Activated CD8-positive, alpha-beta memory T cell treated with anti-CD3 and anti-CD28 coated beads for 48 hours (primary cell): ENCODE measurements at places on chromosomes 1 and 21.

DNA sequence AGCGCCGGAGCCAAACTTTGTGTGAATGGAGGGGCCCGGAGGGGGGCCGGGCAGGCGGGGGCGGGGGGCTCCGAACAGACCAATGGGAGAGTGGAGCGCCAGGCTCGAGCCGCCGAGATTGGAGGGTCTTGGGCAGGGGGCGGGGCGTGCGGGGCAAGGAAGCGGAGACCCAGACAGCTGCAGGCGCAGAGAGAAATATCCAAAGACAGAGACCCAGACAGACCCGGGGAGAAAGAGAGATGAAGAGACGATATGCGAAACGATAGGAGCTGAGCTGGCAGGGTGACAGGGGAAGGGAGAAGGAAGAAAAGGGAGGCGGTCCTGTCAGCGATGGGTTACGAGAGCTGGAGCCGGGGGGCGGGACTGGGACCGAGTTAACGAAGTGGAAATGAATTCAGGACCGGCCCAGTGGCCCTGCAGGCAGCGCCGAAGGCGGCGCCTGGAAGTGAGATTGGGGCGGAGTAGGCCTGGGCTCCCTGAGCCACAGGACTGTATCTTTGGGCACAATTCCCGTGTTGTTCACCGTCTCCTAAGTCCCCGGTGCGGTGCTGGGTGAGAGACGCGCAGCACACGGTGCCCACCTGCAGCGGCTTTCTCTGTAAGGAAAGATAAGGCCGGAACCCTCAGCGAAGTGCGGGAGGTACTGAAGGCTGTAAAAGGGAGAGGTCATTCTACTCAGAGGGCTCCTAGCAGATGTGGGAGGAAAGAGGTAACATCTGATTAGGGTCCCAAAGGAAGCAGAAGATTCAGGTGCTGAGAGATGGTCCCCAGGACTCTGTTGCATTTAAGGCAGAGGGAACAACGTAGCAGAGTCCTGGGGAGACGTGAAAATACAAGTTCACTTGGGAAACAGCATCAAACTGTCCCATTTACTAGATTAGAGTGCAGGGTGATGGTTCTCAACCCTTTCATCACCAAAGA, 543 bp upstream of the KCNJ10 start:
- peak; percentile 26 for DNase-seq

GRCh38 chr1:87869567-87869966, 540.9 kb downstream of the LMO4 start:
- no peak for DNase-seq

- DNase-seq, result no peak
These were observed 21.6 kb upstream of the TRABD2B start for GRCh38 chr1:48018799-48019198.

- no peak for DNase-seq
These were observed 531.9 kb downstream of the PTPRC start for GRCh38 chr1:199170711-199171110.

- DNase-seq, result no peak
These were observed 31.4 kb downstream of the OLFM3 start for GRCh38 chr1:101965341-101965740.

- no peak for DNase-seq
These were observed 28.9 kb downstream of the PBX1 start for GRCh38 chr1:164587617-164588501.

- no peak for DNase-seq
These were observed 1.1 kb upstream of the FNDC10 start for GRCh38 chr1:1600861-1601563.

DNA sequence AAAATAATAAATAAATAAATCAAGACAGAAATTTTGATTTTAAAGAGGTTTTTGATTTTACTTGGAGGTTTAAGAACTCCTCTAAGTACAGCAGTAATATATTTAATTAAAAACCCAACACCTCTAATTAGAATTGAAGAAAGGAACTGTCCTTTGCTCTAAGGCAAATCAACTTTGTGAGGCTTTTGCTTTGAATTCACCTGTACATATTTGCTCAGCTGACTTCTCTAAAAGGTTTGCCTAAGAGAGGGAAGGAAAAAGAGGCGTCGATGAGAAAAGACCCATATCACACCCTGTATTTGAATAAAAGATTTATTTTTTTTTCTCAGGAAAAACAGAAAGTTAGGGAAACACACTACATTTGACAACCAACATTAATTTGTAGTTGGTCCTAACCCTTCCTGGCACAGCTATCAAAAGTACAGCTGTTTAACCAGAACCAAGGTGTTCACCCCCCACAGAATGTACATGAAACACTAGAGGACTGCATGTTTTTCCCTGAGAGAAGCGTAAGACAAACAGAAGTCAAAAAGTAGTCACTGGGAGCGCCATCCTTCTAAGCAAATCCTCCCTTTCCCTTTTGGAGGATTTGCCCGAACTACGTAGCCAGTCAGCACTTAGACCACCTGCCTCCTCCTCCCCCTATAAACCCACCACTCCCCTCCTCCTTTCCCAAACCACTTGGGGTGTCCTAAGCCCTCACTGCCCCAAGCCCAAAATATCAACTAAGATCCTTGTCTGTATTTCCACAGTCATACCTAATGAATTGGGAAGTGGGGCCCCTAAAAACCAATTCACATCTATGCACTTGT, 4.9 kb downstream of the MCL1 start:
- no peak for DNase-seq

GRCh38 chr1:52189898-52190480, 48.1 kb downstream of the ZFYVE9 start:
- no peak for DNase-seq

- no peak for DNase-seq
These were observed 13.7 kb downstream of the PPP1R12B start for GRCh38 chr1:202362212-202362611.

DNA sequence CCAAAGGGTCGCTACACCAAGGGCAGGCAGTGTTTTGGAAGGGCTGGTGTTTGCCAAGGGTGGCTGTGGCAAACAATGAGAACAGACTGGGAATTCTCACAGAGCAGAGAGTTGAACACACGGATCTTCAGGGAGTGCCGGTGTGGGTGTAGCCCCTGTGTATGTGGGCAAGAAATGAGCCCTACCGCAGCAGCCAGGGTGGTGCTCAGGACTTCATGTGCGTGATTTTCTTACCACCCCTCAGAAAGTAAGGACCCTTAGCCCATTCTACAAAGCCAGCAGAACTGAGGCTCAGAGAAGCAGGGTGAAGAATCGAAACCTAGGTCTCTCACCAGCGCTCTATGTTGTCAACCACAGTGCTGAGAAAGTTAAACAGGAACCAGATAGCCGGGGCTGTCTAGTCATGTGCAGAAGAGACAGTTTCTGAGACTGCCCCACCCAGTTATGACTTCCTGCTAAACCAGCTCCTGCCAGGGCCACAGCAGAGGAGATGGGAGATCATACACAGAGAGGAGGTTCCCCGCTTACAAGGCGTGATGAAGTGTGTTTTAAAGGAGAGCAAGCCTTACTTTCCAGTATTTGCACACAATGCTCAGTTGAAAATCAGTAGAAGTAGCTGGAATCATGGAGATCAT, 21.9 kb upstream of the MORC3 start:
- DNase-seq, result peak; percentile 42

- DNase-seq, result no peak
These were observed 101.5 kb downstream of the SCCPDH start for GRCh38 chr1:246825557-246826175.

DNA sequence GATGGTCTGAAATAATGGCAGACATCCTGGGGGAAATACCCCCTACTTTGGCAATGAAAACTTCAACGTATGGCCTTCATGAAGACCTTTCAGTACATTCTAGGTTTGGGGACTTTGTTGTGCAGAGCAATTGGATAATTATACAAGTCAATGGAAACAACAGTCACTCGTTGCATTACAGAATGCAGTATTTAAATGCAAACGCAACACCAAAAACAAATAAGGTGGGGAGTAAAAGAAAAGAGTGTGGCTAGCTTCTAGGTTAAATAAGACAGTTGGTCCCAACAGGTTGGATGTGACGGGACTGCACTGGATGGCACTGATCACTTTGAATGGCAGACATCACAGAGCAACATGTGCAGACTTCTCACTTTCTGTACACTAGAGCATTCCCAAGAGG, 358.3 kb upstream of the GREM2 start:
- DNase-seq, result no peak

DNA sequence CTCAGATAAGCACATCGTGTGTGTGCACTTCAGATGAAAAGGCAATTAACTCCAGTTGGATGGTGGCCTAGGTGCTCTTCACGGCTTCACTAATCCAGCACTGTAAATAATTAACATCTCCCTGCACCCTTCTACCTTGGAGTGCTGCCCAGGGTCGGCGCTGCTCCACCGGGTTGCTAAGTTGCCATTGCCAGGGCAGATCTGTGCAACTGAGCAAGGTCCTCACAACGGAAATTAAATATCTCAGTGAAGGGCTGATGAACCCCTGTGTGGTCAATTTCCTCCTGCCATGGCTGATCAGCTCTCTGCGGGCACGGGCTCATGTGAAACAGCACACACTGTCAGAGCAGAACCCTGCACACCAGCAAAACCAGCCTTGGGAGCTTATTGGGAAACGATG, 63.2 kb downstream of the SYDE2 start:
- DNase-seq, result no peak

- DNase-seq, result no peak
These were observed 258.3 kb upstream of the ADAMTS5 start for GRCh38 chr21:27225151-27225550.

DNA sequence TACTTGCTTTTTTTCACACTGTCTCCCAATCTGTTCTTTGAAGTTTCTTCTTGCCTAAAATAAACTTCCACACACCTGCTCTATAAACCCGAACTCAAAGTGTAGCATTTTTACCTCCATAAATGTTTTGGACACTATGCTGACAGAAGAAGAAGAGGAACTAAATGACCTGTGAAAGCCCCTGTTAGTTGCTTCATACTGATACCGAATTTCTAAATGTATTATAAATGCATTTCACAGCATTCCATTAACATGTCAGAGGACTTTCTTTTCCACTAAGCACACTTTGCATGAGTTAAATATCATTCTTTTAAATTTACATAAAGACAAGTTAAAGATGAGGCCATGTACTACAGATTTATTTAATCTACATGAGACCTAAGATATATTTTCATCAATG, 281.0 kb downstream of the SMYD3 start:
- DNase-seq, result no peak

DNA sequence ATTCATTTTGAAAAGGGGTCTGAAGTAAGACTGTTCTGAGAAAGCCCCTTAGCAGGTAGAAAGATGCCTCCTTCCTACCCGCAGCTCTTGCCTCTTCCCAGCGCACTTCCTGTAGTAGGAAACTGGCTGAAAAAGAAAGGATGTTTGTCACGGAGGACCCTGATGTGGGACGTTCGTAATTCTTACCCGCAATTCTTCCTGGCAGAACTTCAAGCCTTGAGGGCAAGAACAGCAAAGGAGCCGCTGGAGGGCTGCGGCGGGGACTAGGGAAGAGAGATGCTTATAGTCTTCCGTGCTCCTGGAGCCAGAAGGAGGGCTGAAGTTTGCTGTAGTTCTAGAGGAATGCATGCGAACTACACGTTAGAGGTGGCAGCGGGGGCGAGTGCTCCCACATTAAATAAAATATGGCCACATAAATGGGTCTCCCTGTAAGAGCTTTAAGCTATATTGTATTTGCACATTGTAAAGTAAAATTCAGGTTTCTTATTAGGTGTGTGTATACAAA, 6.3 kb downstream of the C1orf53 start:
- no peak for DNase-seq

- no peak for DNase-seq
These were observed 65.8 kb downstream of the SIK1 start for GRCh38 chr21:43361127-43361492.

DNA sequence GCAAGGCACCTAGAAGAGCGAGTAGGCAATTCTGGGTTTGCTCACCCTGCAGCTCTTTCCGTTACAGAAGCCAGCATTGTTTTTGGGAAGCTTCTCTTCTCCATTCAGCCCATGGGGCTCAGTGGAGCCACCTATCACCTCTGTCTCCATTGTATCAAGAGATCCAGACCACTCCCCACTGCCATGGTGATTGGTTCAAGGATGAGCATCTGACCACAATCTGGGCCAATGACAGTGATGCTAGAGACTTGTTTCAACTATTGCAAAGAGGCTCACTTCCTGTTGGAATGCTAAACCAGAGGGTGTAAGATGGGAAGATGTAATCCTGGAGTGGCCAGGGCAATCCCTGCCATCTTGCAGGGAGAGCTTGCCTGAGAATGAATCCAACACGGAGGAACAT, 6.6 kb downstream of the SPATA21 start:
- DNase-seq, result no peak

DNA sequence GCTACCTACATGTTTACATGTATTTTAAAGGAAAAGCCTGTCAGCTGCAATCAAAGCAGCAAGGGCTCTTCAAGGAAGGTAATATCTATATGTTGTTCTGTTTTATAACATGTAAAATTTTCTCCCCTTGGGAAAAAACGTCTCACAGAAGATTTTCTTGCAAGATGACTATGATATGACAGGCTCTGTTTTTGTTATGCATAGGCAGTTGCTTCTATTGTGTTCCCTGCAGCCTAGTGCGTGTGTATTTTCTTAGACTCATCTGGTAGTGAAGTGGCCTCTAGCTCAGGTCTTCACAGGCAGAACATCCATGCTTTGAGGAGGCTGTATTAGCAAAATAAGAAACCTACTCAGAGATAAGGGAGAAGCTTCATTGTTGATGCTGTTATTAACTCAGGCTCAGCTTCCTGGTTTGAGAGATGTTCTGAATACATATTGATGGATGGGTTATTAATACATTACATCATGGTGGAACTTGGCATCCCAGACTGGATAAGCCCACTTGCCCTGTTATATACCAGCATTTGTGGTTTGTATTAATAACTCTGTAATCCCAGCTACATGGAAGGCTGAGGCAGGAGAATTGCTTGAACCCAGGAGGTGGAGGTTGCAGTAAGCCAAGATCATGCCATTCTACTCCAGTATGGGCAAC, 35.8 kb downstream of the LAMC1 start:
- DNase-seq, result no peak

DNA sequence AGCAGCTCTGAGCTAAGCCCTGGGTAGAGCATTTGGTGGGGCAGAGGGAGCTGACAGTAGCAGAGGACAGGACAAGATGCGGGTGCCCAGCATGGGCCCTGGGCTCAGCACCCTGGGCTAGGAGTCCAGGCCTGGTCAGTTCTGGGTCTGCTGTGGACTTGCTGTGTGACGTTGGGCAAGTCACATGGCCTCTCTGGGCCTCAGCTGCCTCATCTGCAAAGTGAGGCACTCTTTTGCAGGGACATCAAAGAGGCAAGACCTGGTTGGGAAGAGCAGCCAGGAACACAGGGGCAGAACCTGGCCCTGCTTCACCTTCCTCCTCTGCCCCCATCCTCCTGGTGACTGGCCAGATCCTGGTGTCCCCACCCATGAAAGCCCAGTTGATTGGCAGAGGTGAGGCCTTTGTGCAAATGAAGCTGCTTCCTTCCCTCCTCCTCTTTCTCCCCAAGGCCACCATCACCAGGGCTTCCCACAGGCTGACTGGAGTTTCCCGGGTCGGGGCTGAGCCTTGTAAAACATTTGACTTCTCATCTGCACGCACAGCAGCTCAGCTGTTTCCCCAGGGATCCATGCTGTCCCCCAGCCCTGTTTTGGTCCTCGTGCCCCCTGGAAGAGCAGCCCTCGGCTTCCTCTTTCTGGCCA, 350.5 kb downstream of the MATN1 start:
- DNase-seq, result no peak

GRCh38 chr1:46134660-46135331, 2.4 kb upstream of the PIK3R3 start:
- no peak for DNase-seq
